ENCODE measurements at places on chromosomes 6 and 20.

GRCh38 chr20:51335329-51335841, 207.1 kb downstream of the NFATC2 start:
- no peak for DNase-seq

DNA sequence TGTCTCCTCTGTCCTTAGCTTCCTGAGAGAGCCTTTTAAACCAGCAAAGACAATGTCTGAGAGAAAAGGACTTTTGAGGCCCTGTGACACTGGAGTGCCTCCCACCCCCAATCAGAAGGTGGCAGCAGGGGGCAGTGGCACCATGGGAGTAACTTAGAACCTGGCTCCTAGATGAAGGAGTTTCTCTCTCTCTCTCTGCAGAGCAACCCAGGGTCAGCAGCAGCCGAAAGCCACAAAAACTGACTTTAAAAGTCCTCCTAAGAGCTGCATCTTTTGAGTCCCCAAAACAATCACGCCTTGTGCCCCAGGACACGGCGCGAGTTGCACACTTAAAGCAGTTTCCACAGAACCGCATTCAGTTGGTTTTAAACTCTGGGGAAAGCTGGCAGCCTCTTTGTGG, 5.3 kb upstream of the TCP11 start:
- peak; percentile 76 for DNase-seq

GRCh38 chr6:52545406-52546119, 31.3 kb downstream of the TRAM2 start:
- no peak for DNase-seq

- no peak for DNase-seq
Observed at GRCh38 chr6:17494177-17494576, 100.8 kb downstream of the CAP2 start.

GRCh38 chr20:15895560-15896084, 677.6 kb downstream of the KIF16B start:
- no peak for DNase-seq

DNA sequence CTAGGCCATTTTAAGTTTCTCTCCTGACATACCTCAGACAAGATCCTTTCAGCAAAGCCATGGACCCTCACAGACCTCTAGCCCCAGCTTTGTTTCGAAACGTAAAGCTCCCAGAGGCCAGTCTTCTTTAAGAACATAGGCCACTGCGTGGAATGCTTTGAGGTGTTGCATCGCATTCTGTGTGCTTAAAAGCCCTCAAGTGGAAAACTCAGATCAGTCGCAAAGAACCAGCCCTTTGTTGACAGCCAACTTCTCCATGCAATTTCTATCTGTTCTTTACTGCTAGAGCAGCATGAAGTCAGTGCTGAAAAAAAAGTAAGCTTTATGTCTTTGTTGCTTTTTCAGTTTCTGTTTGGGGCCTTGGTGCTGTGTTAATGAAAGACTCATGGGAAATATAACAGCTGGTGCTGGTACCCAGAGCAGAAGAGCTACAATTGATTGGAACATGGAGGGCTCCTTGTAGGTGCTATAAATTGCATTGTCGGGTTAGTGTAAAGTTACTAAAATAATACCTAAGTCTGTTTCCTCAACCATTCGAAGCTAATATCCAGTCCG, 142.6 kb downstream of the MAP3K7 start:
- no peak for DNase-seq

- peak; percentile 40 for DNase-seq
Observed at GRCh38 chr6:37433657-37434271, 743 bp downstream of the CMTR1 start.

DNA sequence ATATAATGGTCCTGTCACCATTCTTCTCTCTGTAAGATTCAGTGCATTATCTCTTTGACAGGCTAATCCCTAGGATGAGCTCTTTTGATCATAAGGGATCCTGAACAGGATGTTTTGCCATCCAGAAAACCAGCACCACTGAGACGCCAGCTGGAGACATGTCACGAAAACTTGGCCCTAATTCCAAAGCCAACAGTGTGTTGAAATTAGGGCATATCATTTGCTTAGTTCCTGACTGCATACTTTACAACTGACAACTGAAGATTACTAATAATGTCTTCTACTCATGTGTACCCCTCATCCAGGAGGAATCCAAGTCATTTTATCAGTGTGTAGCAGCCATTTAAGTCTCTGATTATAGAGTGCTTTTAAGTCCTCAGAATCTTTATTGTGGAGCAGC, 243.6 kb downstream of the KCNQ5 start:
- no peak for DNase-seq

DNA sequence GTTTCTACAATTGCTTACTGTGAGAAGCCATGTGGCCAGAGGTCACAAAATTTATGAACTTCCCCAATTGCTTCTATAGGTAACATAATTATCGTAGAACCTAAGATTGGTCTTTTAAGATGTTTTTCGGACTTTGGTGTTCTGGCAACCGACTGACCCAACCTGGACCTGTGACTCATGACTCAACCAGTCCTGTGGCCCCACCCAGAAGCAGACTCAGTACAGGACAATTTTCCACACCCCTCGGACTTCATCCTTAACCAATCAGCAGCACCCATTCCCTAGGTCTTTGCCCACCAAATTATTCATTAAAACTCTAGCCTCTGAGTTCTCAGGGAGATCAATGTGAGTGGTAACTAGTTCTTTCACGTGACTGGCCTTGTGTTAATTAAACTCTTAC, 26.4 kb upstream of the AKAP12 start:
- DNase-seq = no peak

DNA sequence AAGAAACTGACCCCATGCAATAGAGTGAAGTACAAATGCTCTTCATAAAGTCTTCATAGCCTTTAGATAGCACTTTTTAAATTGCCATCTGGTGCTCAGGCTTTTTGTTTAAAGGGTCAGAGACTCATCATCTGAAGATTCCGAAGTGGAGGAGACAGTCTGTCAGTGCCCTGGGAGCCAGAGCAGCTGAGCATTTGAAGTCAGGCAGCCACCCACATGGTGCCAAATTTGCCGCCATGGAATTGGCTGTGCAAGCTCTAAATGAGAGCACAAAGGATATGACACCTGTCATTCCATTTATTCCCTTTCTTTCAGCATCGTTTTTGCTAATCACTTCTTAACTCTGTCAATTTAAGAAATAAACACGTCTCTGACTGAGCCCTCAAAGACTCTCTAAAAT, 32.8 kb upstream of the CEP162 start:
- DNase-seq = no peak

DNA sequence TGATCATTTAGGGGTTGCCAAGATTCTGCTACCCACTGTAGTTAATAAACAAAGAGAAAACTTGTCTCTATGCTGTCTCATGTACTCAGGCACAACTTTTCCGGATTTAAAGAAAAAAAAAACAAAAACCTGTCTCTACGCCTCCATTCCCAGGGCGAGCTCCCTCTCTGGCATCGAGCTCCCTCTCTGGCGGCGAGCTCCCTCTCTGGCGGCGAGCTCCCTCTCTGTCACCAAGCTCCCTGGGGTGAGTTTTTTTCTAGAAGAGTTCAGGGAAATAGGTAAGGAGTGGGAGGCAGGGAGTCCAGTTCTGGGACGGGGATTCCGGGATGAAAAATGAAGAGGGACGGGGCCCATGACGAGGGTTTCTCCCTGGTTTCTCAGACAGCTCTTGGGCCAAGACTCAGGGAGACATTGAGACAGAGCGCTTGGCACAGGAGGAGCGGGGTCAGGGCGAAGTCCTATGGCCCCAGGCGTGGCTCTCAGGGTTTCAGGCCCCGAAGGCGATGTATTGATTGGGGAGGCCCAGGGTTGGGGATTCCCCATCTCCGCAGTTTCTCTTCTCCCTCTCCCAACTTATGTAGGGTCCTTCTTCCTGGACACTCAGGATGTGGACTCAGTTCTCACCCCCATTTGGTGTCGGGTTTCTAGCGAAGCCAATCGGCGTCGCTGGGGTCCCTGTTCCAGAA, 16.5 kb upstream of the HLA-A start:
- DNase-seq = no peak

DNA sequence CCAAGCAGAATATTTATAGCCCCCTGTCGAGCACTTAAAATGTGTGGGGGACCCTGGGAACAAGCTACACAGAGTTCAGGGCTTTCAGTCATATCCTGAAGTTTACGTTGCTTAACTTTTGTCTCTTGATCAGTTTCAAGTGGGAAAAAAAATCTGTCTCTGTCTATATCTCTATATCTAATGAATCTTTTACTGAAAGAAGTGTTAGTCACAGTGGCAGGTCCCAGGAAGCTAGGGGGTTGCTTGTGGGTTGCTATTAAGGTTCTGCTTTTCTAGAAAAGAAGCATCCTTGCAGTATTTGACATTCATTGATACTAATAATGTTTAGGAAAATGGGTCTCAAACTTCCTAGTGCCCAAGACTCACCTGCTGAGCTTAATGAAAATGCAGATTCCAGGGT, 76.7 kb upstream of the CLDN20 start:
- no peak for DNase-seq

DNA sequence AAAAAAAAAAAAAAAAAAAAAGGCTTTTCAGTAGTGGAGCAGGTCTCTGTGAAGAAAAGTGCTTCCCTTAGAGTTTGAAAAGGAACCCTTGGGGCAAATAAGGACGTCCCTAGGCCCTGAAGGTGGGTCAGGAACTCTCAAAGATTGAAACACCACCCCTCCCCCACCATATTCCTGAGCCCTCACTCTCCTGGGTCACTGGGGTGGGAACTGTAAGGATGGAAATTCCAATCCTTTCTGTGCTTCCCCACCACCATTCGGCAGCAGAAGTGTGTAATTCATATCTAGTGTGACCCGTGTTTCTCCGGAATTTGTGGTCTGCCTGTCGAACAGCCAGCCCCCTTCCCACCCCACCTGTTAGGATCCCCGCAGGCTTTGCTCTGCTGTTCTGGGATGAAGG, 12.3 kb downstream of the CDYL start:
- DNase-seq = no peak

DNA sequence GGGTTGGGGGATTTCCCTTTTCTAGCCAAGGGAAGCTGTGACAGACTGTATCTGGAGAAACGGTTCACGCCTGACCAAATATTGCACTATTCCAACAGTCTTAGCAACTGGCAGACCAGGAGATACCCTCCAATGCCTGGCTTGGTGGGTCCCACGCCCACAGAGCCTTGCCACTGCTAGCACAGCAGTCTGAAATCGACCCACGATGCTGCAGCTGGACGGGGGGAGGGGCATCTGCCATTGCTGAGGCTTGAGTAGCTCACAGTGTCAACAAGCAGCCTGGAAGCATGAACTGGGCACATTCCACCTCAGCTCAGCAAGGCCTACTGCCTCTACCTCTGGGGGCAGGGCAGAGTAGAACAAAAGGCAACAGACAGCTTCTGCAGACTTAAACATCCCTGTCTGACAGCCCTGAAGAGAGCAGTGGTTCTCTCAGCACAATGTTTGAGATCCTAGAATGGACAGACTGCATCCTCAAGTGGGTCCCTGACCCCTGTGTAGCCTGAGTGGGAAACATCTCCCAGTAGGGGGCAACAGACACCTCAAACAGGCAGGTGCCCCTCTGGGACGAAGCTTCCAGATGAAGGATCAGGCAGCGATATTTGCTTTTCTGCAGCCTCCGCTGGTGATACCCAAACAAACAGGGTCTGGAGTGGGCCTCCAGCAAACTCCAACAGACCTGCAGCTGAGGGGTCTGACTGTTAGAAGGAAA, 89.9 kb upstream of the ECI2 start:
- peak; percentile 3 for DNase-seq

GRCh38 chr6:79574630-79575225, 37.5 kb upstream of the LCA5 start:
- DNase-seq = no peak

- DNase-seq = no peak
Observed at GRCh38 chr6:155215906-155216305, 47.9 kb upstream of the CLDN20 start.

Measured in NCI-H510A treated with DMSO at 0.1 percent for 48 hours (cell line).